ENCODE measurements at places on chromosomes 6 and 20.

GRCh38 chr6:106102034-106102433 is 15.9 kb downstream of the PRDM1 start:
- no peak for DNase-seq

DNA sequence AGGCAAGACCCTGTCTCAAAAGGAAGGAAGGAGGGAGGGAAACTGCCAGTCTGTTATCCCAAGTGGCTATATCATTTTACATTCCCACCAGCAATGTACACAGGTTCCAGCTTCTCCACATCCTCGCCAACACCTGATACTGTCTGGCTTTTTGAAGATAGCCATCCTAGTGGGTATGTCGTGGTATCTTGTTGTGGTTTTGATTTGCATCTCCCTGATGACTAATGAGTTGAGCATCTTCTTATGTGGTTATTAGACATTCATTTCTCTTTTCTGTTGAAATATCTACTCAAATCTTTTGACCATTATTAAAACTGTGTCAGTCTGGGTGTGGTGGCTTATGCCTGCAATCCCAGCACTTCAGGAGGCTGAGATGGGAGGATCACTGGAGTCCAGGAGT is 47.9 kb upstream of the ARID1B start:
- DNase-seq: no peak

DNA sequence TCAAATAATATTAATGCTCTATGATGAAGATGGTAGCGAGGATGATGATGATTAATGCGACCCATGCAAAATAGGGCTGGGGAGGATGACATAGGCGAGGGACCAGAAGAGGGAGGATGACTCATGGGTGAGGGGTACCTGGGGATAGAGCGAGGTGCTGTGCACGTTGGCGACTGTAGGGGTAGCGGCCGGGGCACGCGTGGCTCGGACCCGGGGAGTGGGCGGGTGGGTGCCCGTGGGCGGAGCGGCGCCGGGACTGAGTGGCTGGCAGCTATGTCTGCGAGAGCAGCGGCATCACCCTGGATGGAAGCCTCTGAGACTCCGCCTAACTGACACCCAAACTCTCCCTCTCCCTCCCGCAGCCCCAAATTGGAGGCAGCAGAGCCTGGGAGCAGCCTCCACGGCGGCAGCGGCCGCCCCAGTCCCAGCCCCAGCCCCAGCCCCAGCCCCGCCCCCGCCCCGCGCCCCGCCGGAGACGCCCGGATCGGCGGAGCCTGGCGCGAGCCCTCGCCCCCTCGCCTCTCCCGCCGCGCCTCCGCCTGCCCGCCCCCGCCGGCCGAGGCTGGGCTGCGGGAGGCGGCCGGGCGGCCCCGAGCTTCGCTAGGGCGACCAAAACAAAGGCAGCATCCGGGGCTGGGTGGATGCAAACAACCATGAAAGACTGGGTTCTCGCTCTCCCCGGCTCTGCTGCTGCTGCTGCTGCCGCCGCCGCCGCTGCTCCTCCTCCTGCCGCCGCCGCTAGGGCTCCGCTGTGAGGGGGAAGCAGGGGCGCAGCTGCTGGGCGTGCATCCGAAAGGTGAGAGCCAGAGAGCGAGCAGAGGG is at the start of gene RIMS1:
Gene RIMS1, plus strand, starts transcription at position 367 of the 822 bp plus-strand sequence. CDS start 474 bp downstream, outside the sequence.
- no peak for DNase-seq

DNA sequence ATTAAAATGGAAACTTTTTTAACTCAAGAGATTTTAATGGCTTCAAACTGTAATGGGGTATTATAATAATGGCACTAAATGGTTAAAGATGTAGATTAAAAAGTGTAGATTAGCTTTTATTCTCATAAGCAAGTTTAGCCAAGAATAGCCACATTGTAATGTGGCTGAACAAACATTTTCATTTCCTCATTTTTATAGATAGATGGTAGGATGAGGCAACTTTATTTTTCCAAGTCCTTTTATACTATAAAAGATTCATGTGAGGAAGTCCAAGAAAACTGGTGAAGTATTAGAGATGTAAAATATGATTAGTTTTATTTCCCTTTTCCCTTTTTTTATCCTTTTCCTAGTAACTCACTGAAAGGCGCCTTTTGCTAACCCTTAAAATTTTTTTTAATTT is 88.8 kb downstream of the ATRN start:
- no peak for DNase-seq

DNA sequence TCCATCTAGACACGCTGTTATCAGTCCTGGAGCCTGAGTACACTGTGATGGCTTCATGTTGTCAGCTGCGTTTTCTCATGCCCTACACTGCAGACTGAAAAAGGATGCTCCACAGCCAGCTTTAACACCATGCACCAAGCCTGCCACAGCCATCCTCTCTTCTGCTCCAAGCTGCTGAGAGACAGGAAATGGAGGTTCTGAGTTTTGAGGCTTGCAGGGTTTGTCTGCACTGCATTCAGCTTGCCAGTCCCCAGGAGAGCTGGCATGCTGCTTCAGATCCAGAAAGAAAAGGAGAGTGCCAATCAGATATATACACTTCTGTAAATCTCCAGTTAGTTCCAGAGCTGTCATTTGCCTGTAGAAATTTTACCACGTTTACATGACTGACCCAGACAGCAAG is 550.7 kb upstream of the FLRT3 start:
- DNase-seq: no peak

DNA sequence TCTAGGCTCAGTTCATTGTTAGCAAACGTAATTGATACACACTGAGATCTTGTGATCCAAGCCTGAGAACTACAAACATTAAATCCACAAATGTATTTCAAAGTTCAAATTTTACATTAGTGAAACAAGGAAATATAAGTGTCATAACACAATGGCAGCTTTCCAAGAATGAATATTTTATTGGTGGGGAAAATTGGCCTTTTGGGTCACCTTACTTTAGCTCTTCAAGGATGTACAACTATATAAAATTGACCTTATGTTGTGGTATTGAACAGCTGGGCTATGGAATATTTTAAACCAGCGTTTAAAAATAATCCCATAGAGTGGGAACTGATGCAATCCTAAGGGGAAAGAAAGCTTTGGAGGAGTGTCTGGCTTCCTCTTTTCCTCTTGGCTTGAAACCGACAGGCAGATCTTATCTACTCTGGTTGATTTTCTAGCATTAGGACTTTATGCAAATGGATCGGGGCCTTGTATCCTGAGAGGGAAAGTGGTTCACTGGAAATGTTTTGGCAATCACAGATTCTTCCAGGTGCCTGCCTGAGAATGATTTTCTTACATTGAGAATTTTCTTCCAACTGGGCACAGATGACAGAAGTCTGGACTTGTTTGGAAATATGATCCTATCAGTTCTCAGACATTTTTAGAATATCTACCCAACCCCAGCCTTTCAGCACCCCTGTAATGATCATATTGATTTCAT is 184.8 kb upstream of the ECI2 start:
- no peak for DNase-seq

- DNase-seq: no peak
Observed at GRCh38 chr6:107730683-107731314, 93.3 kb downstream of the SCML4 start.

DNA sequence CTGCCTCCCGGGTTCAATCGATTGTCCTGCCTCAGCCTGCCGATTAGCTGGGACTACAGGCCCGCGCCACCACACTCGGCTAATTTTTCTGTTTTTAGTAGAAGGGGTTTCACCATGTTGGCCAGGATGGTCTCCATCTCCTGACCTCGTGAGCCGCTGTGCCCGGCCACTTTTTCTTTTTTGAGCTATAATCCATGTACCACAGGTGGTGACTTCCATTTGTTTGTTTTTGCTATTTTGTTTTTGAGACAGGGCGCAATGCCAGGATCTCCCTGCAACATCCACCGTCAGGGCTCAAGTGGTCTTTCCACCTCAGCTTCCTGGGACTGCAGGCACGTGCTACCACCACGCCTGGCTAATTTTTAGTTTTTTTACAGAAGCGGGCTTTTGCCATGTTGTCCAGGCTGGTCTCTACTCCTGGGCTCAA is 8.5 kb downstream of the HSPA1B start:
- no peak for DNase-seq

- DNase-seq: no peak
Observed at GRCh38 chr6:45187836-45188235, 140.3 kb upstream of the RUNX2 start.

- DNase-seq: no peak
Observed at GRCh38 chr20:33810259-33810658, 889 bp upstream of the CHMP4B start.

- DNase-seq: no peak
Observed at GRCh38 chr20:3492669-3493068, 21.9 kb downstream of the ATRN start.

DNA sequence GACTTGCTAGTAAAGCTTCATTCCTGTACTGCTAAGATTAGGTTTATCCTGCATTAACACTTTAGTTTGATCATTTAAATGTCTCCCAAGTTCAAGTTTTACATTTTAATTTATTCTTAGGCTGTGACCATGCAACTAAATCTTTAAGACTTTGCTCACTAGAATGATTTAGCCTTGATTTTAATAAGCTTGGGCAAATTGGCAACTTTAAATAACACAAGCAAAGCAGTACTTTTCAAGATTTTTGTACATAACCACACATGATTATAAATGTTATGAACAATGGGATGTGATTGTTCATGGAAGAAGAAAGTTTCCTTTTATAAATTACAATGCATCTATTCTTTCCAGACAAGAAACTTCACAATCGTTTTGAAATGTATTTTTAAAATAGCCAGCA is 948.0 kb upstream of the EPHA7 start:
- DNase-seq: no peak

GRCh38 chr6:105907991-105908390 is 178.1 kb upstream of the PRDM1 start:
- DNase-seq: no peak

- DNase-seq: no peak
Observed at GRCh38 chr20:32278199-32278643, 770 bp downstream of the KIF3B start.

GRCh38 chr6:2000962-2001361 is 244.4 kb downstream of the GMDS start:
- DNase-seq: no peak

DNA sequence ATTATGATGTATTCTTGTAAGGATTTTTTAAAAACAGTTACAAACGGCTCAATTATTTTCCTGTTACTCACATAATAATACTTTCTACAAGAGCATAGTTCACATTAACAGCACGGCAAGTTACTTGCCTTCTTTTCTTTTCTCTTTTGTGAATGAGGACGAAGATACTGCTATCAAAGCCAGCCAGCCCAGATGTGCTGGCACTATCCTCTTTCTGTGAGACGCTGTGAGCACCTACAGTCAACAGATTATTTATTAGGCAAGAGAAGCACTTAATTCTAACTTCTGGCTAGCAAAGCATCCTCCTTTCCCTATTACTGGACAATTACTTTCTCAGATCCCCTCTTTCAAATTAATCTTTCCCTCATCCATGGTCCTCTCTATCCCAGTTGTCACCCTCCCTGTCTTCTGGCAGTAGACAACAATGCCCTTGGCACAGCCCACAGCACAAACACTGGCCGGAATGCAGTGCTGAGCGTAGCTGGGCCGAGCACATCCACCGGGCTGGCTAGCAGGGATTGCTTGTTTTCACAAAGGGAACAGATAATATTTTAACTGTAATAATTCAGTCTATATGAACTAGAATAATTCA is 262.1 kb downstream of the FOXC1 start:
- no peak for DNase-seq

GRCh38 chr6:112477125-112477524 is 130.0 kb downstream of the RFPL4B start:
- DNase-seq: no peak

DNA sequence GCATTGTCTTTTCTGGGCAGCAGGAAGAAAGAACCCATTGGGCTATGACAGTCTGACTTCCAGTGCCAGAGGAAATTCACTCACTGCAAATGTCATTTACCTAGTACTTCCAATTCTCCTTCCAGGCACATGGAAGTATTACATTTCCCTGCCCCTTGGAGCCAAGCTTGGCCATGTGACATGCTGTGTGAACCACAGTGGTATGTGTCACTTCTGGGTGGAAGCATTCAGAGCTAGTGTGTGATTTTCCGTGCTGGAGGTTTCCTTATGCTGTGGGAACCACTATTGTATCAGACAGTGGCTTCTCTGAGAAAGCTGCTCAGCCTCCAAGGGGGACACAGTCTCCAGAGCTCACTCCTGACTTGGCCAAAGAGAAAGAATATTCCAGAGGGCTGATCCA is 387.6 kb downstream of the CDC5L start:
- DNase-seq: no peak

Measured in T-cell (primary cell).